Activated CD8-positive, alpha-beta memory T cell treated with anti-CD3 and anti-CD28 coated beads, Interleukin-2, amount 50 U/mL, for 48 hours (primary cell): ENCODE measurements at places on chromosomes 12 and 14.
A peak's percentile ranks its signal among the peaks of the same experiment; 100 is the strongest.

DNA sequence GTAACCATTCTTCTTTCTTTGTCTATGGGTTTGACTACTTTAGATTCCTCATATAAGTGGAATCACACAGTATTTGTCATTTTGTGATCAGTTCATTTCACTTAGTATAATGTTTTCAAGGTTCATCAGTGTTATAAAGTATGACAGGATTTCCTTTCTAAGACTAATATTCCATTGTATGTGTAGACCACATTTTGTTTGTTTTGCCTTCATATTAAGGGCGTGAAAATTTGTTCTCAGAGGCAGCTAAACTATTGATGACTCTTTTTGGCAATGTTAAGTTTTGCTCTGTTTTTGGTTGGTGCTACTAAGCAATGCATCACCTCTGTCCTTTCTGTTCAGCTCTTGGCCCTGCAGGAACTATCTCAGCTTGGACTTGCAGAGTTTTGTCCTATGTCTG, 1.7 kb upstream of the KLRG1 start:
- no peak for DNase-seq

GRCh38 chr12:24645254-24645653, 303.6 kb downstream of the BCAT1 start:
- DNase-seq, result no peak

DNA sequence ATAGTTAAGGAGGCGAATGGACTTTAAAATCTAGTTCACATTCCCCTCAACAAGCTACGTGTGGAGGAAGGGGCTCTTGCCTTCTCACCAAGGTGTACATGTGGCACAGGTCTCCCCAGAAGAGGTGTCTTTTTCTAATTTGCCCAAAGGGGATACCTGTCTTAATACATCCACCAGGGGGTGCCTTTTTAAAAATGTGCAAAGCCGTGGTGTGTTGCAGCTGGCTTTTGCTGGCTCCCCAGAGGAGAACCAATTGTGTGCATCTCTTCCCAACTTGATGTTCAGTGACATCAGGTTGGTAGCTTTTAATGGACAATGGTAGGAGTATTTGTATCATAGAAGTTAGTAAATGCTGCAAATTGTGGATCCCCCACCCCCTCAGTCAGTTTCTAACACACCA, 33.8 kb downstream of the CREBL2 start:
- DNase-seq, result no peak

GRCh38 chr12:124677552-124678356, 110.3 kb upstream of the NCOR2 start:
- no peak for DNase-seq

- DNase-seq, result no peak
Measured at GRCh38 chr14:55477680-55478079, 37.3 kb upstream of the TBPL2 start.

DNA sequence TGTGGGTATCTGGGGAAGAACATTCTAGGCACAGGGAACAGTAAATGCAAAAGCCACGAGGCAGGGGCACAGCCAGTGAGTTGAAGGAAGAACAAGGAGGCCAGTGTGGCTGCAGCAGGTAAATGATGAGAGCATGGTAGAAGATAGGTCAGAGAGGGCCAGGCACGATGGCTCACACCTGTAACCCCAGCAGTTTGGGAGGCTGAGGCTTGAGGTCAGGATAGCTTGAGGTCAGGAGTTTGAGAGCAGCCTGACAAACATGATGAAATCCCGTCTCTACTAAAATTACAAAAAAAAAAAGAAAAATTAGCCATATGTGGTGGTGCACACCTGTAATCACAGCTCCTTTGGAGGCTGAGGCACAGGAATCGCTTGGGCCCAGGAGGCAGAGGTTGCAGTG, 86.7 kb upstream of the ESRRB start:
- no peak for DNase-seq

DNA sequence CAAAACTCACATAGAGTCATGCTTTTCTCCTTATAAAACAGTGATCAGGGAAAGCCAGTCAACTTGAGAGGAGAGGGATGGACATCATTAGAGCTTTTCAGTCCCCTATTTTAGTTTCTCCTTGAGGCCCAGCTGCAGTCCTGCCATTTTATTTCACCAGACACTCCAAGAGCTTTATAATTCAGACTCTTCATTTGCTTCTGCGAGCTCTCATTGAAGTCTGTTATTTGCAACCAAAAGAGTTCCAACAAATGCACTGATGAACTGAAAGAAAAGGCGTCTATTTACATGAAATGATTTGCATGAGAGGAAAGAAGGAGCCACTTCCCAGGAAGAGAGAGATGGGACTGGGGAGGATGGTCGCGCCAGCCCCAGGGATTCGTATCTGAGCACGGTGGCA, 86.8 kb downstream of the NDUFA12 start:
- DNase-seq, result no peak

- no peak for DNase-seq
Measured at GRCh38 chr14:55302367-55303124, 31.3 kb downstream of the FBXO34 start.

DNA sequence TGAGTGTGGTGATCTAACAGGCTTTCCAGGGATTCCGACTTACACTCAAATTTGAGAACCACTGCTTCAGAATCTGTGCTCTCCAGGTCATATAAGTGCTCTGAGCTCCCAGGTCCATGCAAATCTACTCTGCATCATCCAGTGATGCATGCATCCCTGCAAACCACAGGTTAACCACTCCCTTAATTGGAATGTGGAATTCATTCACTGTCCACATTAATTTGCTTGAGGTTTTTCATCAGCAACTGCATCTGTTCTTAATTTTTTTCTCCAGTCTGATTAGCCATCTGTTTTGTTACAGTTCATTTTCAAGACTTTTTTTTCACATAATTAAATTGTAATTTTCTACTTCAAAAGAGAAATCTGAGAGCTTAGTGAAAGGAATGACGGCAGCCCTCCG, 43.4 kb upstream of the RIN3 start:
- DNase-seq, result no peak

DNA sequence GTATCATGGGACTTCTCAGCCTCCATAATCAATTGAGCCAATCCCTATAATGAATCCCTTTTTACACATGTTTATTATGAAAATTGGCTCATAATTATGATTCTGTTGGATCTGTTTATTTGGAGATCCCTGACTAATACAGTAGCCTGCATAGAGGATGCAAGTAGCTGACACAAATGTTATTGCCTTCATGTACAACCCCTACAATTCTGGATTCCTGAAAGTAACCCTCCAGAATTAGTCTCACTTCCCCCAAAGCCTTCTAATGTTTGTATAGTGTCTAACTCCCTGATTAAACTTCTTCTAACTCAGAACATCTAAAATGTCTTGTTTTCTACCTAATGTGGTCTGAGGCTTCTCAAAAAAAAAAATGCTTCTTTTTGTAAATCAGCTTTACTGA, 6.6 kb upstream of the SMIM10L1 start:
- no peak for DNase-seq

DNA sequence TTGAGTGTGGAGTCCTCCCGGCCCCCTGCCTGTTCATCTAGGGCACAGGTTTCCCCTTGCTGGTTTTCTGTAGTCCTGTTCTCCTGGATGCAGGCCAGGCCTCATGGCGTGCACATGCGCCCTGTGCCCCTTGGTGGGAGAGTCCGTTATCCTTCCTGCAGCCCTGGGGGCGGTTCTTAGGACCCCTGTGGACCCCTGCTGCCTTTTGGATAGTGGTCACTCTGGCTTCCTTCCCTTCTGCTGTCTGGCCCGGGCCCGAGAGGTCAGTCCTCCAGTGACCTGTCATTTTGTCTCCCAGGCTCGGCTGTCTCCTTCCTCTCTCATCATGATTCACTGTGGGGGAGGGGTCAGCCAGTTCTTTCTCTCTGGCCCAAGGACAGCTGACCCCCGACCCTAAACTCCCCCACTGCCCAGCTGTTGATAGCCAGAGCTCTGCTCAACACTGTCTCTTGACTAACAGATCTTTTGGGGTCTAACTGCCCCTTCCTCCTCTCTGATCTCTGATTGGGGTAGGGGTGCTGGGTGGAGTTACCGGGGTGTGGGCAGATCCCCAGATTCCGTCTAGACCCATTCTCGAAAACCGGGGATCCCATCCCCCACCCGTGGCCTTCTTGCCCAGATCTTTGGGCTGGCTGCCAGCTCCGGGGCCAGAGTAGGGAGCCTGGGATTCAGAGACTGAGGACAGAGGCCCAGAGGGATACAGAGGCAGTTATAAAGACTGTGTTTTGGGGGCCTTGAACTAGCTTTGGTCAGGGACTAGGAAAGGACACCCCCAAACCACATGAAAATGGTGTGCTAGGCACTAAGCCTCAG, 7.0 kb downstream of the CCND2 start:
- no peak for DNase-seq

DNA sequence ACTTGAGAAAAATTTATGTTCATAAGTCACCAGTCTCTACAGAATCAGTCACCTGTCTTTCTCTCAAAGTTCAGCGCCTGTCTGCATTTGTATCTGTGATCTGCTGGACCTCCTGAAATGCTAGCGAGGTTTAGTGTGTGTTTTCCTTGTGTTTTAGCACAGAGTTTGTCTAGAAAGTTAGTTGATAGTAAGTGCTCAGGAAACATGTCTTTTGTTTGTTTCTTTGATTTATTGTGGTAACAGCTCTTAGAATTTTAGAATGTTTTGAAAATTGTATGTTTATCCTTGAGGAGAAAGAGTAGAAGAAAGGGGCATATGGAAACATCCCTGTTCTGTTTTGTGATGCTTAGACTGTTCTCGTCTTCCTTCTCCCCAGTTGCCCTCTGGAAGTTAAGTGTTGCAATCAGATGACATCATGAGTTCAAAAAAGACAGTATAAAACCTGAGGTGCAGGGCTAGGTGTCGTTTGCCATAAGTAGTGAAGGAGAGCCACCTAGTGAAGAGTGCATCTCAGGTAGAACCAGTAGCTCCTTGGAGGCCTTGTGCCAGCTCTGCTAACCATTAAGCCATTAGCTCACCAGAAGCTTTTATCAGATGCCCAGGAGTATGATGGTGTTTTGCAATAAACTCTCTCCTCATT, 44.8 kb downstream of the FBXW8 start:
- no peak for DNase-seq

DNA sequence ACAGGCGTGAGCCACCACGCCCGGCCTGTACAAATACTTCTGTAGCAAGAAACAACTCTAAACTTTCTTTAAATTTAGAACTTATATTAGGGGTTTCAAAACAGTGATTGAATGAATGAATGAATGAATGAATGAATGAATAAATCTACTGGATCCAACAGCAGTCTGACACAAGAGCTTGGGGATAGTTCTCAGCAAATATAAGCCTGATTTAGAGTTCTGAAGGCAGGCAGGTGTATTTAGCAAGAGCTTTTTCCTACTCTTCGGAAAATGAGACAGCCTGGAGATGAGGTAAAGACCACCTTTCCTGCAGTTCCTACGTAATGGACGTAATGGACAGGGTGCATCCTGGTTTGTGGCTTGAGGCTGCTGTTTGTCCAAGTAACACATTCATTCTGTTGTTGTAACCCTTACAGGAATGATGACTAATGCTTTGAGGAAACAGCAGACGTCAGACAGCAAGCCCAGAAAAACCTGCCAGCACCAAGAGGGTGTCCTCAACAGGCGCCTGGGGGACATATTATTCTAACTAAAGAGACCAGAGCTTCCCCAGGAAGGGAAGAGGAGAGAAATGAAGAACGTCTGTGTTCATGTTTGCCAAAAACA, 277.4 kb upstream of the SOX5 start:
- no peak for DNase-seq

DNA sequence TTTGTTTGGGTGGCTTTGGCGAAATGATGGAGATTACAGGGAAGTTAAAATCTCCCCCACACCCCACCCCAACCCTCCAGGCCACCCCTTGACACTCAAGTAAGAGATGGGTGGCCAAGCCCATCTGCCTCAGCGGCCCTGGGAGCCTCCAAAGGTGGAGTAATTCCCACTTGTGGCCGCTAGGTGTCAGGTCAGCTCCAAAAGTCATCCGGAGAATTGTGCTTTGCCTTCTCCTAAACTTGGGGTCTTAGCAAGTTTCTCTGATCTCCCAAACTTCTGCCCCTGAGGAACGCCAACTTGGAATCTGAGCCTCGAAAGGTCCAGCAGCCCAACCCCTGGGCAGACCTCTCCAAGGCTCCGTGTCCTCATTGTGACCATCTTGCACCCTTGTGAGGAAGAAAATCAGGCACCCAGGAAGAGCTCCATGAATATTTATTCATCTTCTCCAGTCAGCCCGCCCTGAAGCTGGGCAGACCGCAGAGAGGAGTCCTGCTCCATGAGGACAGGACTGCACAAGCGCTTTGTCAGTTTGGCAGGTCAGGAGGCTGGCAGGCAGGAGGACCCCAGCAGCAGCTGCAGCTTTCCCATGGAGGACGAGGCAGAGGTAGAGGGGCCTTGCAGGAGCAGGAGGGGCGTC, 46.7 kb downstream of the LRRC74A start:
- DNase-seq, result peak; percentile 84

GRCh38 chr12:93571925-93572711, at the start of gene SOCS2:
TSS of gene SOCS2 (plus strand) at chr12:93572675. CDS start at chr12:93572898, 223 bp downstream.
- DNase-seq, result peak; percentile 62

DNA sequence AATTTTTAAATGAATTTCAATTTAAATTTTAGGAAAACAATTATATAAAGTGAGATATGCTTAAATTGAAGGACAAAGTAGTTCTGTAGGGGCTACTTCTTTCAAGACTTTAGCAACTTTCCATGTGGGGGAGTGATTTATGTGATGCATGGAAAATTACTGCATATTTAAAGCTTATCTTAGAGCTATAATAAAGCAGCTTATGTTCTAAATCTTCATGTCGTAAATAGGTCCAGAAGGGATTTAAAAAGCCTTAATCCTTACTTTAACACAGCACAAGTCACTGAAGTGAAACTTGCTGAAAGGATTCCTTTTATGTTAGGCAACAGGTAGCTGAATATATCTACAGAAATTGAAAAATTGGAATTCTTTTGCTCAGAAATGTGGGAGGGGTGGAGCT, 340.4 kb downstream of the NAV3 start:
- DNase-seq, result no peak

DNA sequence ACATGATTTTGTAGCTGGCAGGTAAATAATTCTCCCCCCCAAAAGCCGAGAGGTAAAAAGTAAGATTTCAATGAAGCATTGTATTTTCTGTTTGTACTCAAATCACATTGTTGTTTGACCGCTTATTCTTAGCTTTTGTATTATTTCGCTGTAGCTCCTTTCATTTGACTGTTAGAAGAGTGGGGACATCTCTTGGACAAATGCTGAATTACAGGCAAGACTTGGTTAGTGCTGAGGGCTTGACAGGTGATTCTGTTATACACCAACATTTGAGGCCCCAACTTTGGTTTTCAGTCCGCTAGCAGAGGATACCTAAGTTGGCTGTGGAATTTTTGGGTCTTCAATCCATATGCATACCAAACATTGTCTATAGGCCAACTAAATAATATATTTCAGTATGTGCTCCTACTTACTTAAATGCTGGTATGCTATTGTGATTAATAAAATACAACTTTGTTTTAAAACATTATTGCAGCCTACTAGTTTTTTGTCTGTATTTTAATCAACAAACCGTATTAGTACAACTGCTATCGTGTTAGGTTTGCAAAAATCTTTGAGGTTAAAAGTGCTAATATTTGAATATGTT, 102.2 kb downstream of the ERC1 start:
- DNase-seq, result no peak

GRCh38 chr14:68020493-68020892, 200.9 kb downstream of the RAD51B start:
- DNase-seq, result no peak

DNA sequence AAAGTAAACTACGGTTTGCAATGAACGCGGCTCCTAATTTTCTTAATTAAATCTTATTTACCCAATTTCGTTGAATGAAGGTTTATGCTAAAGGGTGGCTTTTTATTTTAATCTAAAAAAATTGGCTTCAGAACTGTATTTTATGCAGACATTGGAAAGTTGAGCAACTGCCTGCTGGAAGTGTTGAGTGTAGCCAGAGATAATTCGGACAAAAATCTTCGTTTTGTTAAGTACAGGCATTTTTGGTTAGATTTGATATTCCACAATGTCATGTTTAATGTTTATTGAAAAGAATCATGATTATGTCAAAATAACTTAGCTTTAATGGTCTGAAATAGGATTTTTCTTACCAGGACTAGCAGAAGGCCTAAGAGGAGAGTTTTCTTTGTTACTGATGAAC, 875 bp downstream of the IRAK3 start:
- no peak for DNase-seq
